ENCODE measurements at places on chromosomes 6 and 20.

GRCh38 chr6:44701038-44701636 lies 313.6 kb downstream of the CDC5L start:
- DNase-seq, result no peak

DNA sequence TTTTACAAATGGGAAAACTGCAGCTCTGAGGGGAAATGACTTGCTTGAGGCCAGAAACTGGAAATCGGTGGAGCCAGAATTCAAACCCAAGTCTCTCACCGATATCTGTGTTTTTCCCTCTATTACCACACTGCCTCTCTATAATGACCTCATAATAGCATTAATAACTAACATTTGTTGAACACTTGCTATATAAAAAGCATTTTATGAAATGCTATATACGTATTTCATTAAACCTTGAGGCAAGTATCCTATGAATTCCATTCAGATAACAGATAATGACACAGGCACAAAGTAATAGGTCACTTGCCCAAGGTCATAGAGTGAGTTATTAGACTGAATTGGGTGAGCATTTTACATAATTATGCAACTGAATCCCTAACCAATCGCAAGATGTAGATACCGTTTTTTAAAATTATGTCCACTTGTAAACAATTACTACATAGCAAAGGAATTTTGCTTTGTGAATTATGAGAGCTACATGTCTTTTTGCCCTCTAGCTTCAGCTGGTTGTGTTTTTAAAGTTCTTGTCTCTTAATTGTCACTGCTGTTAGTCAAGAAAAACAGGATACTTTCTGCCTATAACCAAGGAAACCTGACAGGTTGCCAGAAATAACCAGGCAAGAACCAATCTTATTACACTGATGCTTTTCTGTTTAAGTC lies 4.7 kb downstream of the DSN1 start:
- DNase-seq, result peak; percentile 55

DNA sequence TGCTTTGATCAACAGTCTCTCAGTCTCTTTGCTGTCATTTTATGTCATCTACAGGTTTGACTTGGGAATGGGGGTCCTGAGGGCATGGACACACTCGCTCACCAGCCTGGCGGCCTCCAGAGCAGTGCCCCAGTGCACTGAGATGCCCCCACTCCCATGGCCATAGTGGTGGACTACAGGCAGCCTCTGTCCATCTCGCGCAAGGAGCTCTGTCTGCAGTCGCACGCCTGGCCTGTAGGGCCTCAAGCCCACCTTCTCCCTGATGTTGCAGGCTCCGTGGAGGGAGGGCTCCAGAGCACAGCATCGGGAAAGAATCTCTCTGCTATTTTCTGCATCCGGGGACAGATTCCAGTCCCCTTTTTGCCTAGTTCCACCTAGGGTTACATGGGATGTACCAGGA lies 22.6 kb downstream of the DDO start:
- no peak for DNase-seq

- no peak for DNase-seq
Measured at GRCh38 chr6:98833307-98834059, 891 bp upstream of the POU3F2 start.

- DNase-seq, result no peak
Measured at GRCh38 chr20:20521736-20522135, 153.8 kb downstream of the INSM1 start.

DNA sequence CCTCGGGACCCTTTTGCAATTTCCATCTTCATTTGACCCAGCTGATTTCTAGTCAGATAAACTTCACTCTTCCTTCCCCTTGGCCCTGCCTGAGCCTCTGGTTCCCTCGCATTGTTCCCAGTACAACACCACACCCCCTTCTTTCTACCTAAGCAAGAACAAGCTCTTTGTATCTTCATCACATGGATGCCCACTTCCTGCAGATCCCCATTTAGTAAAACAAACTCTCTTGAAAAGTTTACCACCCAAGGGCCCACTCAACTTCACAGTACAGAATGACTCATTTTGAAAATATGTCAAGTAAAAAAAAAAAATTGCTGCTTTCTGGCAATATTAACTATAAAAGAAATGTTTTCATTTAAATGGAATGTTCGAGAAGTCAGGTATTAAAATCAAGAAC lies 5.2 kb downstream of the FAXC start:
- no peak for DNase-seq

DNA sequence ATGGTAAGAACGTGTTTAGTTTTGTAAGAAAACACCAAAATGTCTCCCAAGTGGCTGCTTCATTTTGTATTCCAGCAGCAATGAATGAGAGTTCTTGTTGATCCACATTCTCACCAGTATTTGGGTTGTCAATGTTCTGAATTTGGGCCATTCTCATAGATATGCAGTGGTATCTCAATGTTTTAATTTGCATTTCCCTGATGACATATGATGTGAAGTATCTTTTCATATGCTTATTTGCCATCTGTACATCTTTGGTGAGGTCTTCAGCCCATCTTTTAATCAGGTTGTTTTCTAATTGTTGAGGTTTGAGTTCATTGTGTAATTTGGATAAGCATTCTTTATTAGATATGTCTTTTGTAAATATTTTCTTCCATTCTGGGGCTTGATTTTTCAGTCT lies 436.8 kb upstream of the IRAK1BP1 start:
- no peak for DNase-seq

DNA sequence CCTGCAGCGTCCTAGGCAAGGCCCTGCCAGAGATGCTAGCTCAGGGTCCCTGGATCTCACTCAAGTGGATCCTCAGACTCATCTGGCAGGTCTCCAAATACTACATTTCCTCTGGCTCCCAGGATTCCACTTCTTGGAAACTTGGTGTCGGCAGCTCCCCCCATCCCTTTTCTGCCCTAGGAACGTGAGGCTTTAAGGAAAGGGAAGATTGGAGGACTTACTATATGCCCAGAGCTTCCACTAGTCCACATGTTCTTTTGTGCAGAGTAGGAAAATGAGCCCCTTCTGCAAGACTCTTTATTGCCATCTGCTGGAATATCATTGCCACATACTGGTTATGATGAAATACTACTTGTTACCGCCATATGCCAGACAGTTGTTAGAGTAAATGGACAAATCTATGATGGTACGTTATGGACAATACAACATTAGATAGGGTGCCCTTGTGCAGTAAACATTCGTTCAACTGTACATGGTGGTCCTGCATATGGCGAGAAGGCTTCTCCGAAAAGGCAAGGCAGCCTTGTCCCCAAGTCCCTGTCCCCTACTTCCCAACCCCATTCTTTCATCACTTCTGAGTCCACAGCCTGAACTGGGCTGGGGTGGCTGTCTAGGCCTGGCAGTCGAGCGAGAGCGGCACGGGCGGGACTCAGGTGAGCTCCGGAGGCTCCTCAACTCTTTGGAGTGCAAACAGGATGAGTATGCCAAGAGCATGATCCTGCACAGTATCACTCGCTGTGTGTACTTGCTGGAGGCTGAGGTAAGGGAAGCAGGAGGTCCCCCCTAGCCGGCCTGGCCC lies 780 bp downstream of the ARMC12 start:
- DNase-seq, result peak; percentile 46

DNA sequence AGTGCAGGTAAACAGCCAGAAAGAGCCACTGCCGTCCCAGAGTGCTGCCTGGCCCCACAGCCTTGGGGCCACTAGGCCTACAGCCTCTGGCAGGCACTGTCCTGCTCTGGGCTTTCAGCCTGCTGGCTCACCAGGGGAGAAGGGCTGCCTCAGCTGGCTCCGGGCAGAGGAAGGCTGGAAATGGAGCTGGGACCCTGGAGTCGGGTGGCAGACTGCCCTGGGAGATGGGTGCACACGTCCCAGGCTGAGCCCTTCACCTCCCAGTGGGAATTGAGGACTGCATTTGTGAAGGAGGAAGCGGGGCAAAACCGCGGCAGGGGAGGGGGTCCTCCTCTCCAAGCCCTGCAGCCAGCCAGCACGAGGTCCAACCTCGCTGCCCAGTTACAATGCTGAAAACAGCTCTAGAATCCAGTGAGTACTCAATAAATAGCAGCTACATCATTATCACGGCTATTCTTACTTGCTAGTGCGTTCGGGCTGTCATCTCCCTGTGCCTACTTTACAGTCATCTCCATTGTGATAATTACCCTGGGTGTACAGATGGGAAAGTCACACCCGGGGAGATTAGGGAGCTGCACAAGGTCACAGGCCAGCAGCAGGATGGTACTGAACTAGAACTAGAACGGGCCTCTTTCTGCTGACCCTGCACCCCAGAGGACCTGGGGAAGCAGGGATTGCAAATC lies 13.1 kb downstream of the ACSS1 start:
- DNase-seq, result no peak

GRCh38 chr20:3911956-3912355 lies 22.8 kb downstream of the PANK2 start:
- no peak for DNase-seq

- DNase-seq, result no peak
Measured at GRCh38 chr6:13355999-13356785, 27.9 kb upstream of the TBC1D7 start.

- DNase-seq, result no peak
Measured at GRCh38 chr6:3026791-3027626, 27.3 kb downstream of the NQO2 start.

DNA sequence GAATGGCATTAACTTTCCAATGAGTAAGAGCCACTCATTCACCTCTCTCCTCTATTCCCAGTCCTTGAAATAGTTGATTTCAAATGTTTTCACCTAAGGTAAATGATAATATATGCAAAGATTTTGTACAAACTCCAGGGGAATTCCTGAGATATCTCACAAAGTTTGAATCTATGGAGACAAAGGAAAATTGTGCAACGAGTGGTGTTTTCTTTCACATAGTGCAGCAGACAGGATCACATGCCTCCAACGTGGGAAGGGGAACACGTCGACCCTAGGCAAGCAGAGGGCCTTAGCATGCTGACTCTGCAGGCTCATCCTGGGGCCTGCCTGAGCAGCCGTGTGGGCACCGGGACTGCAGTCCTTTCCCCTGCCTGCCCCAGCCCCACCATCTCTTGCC lies 195.6 kb upstream of the THBS2 start:
- DNase-seq, result no peak

GRCh38 chr6:113205553-113205952 lies 651.6 kb upstream of the MARCKS start:
- DNase-seq, result no peak

GRCh38 chr6:159980474-159980873 lies 11.6 kb downstream of the IGF2R start:
- no peak for DNase-seq

DNA sequence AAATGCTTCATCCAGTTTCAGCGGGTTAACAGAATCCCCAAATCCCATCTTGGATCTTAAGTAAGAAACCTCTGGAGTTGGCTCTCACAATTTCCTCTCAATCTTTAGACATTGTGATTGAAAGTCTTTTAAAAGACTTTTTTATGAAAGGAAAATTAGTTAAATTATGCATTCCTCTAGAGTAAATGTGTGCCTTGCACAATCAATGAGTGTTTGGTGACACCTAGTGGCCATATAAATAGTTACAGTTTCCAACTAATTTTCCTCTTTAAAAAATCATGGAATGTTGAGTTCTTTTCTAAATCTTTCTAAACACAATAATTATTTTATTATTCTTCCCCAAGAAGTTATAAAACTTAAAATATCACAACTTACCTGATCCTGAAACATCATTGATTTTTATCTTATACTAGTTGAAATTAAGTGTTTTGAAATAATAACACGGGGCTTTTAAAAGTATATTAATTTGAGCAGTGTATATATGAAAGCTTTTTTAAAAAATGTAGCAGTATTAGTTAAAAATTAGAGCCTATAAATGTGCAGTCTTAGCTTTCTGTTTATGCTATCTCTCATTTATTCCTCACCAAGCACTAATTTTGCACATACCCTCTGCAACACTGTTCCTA lies 66.4 kb downstream of the PKHD1 start:
- peak; percentile 6 for DNase-seq

DNA sequence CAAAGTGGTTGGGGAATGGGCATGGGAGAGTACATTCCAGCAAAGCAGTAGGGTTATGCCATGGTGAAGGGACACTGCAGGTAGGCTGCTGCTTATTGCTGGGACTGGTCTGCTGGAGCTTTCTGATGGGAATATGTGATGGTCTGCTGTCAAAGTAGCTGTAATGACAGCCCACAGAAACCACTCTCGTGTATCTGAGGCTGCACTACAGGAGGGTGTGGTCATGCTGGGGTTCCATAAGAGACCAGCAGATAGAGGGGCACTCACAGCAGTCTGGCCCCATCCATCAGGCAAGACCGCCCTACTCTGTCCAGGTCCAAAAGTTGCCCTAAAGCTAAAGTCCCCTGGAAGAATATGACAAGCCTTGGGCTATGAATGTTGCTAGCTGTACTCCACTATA lies 739.3 kb downstream of the COL12A1 start:
- DNase-seq, result no peak

- no peak for DNase-seq
Measured at GRCh38 chr6:44006872-44007303, 120.4 kb downstream of the MRPL14 start.

DNA sequence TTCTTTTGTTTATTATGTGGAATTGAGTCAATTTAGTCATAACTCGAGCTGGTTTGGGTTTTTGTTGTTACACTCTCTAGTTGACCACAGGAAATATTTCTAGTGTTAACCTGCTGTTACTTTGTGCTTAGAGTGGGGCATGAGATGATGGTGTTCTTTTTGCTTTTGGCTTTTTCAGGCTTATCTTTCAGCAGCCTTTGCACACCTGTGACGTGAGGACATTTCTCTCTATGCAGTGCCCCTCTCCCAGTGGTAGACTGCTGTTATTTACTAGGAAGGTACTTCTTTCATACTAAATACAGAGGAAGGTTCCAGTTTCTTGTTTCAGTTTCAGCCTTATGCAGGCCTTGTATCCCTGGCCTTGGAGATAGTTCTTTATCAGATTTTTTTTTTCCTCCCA lies 766.8 kb upstream of the MAN1A1 start:
- DNase-seq, result no peak

- DNase-seq, result no peak
Measured at GRCh38 chr6:105949869-105950268, 136.3 kb upstream of the PRDM1 start.

DNA sequence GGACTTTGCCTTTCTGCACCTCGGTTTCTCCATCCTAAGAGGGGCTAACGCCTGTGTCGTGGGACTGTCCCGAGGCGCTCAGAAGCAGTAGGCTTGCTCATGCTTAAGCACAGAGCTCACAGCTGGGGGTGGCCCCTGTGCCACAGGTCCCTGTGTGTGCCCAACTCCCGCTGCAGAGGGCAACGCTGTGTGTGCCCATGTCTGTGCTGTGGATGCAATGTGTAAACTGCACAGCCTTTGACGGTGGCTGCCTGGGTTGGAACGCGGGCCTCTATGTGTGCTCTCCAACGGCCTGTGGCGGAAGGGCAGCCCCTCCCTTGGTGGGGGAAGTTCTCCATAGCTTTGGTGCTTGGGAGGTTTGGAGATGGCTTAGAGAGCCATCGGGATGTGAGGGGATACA lies 10.7 kb upstream of the GATA5 start:
- no peak for DNase-seq

DNA sequence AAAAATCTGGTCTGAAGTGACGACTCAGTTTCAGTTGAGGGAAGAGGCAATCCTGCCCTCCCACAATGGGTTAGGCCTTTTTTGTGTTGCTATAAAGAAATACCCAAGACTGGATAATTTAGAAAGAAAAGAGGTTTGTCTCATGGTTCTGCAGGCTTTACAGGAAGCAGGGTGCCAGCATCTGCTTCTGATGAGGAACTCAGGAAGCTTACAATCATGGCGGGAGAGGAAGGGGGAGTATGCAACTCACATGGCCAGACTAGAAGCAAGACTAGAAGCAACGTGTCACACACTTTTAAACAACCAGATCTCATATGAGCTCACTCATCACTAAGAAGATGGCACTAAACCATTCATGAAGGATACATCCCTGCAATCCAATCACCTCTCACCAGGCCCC lies 529.3 kb downstream of the KIF16B start:
- DNase-seq, result no peak

- no peak for DNase-seq
Measured at GRCh38 chr6:158290040-158290439, 22.2 kb upstream of the TULP4 start.
